CD8-positive, alpha-beta T cell (primary cell): ENCODE measurements at places on chromosomes 4 and X.

GRCh38 chr4:117357437-117357836, 272.1 kb upstream of the TRAM1L1 start:
- DNase-seq, result no peak

DNA sequence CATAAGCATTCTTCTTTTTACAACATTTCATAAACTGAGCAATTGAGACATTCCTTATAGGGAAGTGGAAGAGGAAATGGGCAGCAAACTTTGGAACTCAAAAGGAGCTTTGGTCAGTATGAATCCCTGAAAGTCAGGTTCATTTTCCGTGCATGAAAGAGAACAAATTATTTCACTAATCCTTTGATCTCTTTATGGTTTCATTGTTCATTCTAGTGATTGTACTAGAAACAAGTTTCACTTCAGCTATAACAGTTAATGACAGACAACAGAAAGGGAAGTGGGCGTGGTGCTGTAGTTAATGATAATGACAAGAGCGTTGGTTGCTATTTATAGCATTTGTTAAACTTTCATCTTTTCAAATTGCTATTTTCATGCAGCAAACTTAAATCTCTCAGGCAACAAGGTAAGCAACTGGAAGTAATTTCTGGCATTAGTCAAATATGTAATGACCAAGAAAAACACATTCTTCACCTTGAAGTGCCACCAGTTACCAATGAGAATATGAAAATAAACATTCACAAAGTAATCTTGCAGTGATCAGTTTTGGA, 98.4 kb downstream of the AREG start:
- DNase-seq, result no peak

DNA sequence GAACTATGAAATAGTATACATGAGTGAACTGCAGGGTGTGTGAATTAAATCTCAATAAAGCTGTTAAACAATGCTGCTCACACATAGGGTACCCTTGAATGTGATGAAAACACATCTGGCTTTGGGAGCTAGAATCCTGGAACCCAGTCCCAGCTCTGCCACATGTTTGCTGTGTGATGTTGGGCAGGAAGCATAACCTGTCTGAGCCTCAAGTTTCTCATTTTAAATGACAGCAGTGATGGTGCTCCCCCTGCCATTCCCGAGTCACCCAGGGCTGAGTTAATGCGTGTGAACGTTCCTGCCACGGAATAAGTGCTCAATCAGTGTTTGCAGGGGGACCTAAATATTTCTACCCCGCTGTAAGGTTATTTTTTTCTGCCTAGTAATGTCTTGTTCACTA, 10.9 kb downstream of the EVC start:
- no peak for DNase-seq

DNA sequence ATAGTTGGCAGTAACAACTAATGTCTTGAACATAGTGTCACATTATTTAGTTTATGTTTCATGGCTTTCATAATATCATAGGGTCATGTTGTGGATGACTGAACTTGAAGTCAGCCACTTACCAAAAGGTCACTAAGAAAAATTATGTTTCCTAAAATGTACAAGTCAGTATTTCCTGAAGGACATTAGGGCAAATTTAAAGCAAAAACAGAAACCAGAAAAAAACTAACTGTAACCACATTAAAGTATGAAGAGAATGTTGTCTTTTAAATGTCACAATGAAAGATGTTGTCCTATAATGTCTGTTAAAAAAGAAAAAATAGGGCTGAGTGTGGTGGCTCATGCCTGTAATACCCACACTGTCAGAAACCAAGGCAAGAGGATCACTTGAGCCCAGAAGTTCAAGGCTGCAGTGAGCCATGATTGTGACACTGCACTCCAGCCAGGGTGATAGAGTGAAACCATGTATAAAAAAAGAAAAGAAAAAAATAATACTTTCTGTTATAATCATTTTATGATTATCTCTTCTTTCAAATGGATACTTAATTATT, 55.8 kb downstream of the HHIP start:
- DNase-seq, result no peak

DNA sequence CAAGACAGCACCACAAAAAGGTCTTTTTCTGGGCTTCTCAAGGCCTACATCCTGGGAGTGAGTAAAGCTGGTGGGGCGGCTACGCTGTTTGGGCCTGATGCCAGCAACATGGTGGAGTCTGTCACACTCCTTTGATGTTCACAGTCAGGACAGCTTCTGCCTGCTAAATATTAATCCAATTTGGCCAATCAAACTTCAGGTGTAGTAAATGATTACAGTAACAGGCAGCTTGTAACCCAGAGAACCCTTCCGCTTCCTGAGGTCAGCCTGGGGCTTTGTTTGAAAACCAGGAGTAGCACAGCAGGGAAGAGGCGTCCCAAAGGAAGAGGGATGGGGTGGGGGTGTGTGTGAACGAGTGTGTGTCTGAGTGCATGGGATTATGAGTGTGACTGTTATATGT, 220.4 kb downstream of the MAML3 start:
- no peak for DNase-seq

GRCh38 chr4:165027762-165028402, 3.9 kb upstream of the TRIM60 start:
- DNase-seq, result no peak

DNA sequence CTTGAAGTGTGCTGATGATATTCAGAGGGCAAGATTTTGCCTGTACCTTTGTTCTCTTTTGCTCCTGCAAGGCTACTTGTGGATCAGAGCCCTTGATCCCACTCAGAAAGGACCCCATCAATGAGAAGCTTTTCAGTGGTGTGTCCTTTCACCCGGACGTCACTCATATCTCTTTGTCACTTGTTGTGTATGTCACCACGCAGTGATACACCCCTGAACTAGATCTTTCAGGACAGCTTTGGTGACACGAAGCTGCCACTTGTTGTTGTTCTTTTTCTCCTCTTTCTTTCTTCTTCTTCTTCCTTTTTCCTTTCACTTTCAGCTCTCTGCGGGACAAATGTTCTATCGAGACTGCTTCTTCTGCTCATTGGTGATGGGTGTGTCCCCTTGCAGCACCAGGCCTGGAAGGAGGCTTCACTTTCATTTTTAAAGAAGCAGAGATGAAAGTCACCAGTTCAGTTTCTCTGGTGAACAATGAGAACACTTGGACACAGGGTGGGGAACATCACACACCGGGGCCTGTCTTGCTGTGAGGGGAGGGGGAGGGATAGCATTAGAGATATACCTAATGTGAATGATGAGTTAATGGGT, 83.6 kb downstream of the NBDY start:
- DNase-seq, result no peak

DNA sequence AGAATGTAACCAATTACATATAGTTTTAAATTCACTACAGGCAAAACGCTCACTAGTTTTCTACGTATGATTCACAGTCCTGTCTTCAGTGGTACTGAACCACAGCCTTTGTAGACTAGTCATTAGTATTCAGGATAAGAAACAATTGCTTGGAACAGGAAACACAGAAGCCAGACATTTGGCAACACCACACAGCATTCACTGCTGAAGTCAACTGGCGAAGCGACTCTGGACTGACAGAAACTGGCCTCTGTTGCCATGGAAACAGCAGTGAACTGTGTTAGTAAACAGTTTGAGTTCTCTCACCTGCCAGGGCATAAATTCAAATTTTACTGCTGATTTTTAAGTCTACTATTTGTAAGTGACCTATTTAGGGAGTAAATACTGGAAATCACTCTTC, 57.6 kb downstream of the MAPK10 start:
- DNase-seq, result no peak

GRCh38 chr4:52052475-52052780, 1.3 kb downstream of the SPATA18 start:
- DNase-seq, result no peak

GRCh38 chr4:89263265-89263664, 44.3 kb downstream of the GPRIN3 start:
- DNase-seq, result no peak

GRCh38 chrX:39439906-39440798, 638.9 kb downstream of the MID1IP1 start:
- peak; percentile 19 for DNase-seq

DNA sequence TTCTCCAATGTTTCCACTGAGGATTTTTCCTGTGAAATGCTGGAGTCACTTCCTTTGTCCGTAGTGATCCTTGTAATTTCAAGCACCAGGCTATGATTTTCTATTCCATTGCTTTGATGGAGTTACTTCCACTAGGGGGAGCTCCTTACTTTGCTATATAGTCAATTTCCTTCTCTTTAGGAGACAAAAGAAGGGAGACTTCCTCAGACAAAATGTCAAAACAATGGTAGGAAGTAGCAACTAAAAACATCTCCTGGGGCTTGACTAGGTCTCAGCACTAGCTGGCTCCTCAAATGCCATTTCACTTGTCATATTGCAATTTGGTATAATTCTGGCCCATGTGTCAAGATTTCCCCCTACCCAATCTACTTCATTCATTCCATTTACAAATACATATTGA, 24.1 kb downstream of the ZCCHC12 start:
- DNase-seq, result no peak

DNA sequence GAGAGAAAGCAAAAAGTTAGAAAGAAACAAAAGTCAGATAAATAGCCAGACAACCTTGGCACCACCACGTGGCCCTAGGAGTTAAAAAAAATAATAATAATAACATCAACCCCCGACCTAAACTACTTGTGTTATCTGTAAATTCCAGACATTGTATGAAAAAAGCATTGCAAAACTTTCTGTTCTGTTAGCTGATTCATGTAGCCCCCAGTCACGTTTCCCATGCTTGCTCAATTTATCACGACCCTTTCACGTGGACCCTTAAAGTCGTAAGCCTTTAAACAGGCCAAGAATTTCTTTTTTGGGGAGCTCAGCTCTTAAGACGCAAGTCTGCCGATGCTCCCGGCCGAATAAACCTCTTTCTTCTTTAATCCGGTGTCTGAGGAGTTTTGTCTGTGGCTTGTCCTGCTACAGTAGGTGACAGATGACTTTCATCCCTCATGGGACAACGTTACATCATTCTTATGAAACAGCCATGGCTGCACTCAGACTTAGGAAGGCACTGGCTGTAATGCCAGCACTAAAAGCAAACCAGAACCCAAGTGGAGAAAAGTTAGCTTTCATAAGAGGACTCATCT, 520 bp downstream of the ACOX3 start:
- peak; percentile 37 for DNase-seq

DNA sequence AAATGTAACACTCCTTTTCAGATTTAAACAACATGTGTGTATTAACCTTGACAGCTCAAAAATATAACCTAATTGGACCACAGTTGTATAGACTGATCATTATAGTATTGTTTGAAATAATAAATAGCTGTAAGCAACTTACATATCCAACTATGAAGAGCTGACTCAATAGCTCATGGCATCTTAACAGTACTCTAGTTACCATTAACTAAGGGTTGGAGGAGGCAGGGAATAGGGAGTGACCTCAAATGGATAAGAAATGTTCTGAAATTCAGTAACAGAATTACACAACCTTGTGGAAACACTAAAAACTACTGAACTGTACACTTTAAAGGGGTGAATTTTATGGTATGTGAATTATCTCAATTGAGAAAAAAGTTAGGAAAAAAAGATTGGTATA, 136.5 kb upstream of the CPEB2 start:
- no peak for DNase-seq

DNA sequence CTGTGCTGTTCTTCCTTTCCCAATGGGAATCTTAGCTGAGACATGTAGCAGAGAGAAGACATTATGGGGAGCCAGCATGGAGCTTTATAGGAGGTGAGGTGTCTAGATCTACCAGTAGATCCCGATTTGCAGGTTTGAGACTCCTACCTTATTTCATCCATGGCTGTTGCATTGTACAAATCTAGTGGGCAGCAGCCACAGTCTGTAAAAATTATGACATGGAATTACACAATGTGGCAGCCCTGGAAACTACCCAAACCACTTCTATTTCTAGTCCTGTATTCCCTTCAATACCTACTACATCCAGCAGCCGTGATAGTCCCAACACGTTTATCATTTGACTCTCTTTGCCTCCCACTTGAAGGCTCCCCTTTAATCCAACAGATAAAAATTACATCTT, 8.1 kb downstream of the ATP7A start:
- no peak for DNase-seq

- no peak for DNase-seq
Measured at GRCh38 chrX:1531096-1531890, 5.7 kb downstream of the P2RY8 start.

- DNase-seq, result peak; percentile 18
Measured at GRCh38 chr4:147707892-147708672, 23.8 kb upstream of the ARHGAP10 start.

DNA sequence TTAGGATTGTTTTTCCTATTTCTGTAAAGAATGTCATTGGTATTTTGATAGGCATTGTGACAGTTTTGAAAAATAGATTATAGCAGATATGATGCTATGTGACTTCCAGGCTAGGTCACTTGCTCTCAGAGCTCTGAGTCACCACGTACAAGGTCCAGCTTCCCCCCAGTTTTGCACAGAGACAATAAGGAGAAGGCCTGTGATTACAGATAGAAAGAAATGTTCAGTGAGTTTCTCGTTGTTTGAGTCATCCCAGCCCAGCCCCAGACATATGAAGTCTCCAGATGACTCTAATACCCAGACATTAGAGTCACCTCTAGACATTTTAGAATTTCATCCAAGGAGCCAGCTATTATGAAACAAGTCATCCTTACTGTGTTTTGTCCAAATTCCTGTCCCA, 57.2 kb downstream of the MFAP3L start:
- DNase-seq, result no peak

DNA sequence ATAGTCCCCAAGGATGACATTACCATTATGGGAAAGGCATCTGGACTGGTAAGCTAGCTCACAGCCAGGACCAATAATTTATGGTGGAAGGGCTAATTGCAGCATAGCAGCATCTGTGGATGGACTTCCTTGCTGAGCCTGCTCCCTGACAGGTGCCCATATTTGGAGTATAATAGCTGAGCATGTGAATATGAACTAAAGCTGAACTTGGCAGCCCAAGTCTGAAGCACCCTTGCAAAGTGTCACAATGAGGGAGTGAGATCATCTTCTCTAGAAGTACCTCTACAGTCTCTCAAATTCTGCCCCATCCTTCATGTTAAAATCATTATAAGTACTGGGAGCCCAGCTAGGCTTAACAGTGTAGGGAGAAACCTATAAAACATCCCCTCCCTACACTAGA, 128.2 kb upstream of the INPP4B start:
- no peak for DNase-seq

DNA sequence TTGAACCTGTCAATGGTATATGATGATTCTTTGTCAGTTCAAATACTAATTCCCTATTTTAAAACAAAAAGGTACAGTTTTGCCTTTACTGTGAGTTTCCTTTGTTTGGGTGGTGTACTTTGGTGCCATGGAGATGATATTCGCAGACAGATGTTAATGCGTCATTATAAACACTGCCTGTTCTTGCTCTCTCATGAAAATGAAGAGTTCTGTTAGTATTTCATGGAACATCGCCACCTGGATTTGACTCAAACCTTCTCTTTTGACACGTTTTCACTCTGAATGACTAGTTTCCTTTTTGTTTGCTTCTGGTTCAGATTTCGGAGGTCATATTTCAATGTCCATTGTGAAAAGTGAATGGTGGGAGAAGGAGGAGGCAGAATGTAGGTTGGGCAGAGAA, 6.9 kb upstream of the CTSO start:
- no peak for DNase-seq

DNA sequence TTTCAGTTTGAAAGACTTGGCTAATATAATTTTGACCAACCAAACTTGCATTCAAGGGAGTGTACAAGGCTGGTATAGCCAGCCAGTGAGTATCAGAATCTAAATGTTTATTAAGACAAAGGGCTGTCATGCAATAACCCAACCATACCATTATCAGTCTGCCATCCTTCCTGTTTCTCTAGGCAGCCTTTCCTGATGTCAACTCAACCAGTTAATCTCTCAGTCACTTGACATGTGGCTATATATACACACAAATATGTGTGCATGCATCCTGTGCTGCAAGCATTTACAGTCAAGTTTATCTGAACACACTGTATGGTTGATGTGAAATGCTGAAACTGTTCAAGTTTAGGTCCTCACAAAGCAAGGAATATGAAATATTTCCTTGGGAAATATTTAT, 17.2 kb downstream of the BTK start:
- DNase-seq, result no peak
